Brain pericyte (primary cell): ENCODE measurements at places on chromosomes 2 and 18.

GRCh38 chr18:70172225-70172624, 33.3 kb downstream of the RTTN start:
- DNase-seq: no peak

- DNase-seq: no peak
Observed at GRCh38 chr2:70371753-70372152, 69.9 kb upstream of the FAM136A start.

GRCh38 chr2:150041722-150042425, 445.6 kb downstream of the RND3 start:
- DNase-seq: no peak

GRCh38 chr18:69308619-69309018, 92.1 kb upstream of the DOK6 start:
- no peak for DNase-seq

DNA sequence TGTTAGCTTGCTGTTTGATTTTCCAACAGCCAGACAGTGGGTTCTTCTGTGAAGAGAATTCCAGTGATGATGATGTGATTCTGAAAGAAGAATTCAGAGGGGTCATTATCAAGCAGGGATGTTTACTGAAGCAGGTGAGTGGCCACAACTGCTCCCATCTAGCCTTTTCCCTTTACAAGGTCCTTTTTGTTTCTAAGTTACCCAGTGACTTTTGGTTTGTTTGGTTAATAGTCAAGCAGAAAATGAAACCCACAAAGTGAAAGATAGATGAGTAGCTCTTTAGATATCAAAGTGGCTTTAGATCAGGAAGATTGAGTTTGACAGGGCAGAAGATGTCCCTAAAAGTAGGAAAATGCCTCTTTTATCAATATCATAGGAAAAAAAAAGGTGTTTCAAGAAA, 23.3 kb downstream of the PLEK start:
- no peak for DNase-seq
